Activated naive CD8-positive, alpha-beta T cell treated with anti-CD3 and anti-CD28 coated beads, Interleukin-2, amount 10 ng/mL, durations not matched to agents 7 days and 5 days (primary cell): ENCODE measurements at places on chromosomes 1 and 21.

DNA sequence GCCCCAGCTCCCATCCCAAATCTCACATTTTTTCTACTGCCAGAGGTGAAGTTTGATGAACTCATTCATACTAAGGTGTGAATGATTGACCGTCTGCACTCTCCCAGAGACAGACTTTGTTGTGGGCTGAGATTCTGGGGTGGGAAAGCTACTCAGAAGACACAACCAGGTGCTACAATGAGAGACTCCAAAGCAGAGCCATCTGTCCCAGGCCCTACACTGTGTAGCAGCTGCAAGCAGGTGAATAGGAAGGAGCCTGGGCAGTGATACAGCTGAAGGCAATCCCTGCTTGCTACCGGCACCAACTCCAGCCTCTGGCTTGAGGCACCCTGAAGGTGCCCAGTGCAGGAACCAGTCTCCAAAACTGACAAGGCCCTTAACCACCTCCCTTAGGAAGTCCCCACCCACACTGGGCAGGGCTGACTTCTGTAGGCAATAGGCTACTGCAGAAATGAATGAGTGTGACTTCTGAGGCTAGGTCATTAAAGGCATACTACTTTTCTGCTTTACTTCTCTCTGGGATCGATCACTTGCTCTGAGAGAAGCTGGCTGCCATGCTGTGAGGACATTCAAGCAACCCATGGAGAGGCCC lies 79.7 kb upstream of the RUNX3 start:
- DNase-seq: no peak

DNA sequence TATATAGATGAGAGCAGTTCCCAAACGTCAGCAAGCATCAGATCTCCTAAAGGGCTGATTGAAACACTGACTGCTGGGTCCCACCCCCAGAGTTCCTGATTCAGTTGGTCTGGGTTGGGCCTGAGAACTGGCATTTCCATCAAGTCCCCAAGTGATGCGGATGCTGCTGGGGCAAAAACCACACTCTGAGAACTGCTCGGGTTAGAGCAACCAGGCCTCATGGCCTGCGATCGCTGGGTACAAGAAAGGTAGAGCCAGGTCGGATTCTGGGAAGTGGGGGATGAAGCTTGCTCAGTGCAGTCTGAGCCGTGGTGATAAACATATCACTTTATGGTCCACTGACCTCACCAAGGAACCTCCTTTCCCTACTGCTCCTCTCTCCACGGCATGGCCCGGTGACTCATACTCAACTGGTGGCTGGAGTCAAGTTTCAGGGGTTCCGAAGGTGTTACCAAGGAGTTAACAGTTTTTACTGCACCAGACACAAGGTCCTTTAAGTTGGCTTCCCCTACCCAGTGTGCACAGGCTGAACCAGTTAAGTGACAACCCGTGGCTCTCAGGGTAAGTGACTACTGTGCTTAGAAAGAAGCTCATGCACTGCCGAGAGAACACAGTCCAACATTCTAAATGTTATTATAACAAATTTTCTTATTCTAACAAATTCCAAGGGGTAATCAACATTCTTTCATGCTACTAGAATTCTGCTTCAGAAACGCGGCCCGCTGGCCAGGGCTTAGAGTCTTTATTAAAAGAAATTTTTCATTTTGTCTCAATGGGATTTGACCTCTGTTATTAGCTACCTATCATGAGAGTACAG lies 153.5 kb downstream of the TGFBR3 start:
- DNase-seq: no peak

GRCh38 chr1:58047265-58047858 lies 499.2 kb downstream of the OMA1 start:
- DNase-seq: no peak

GRCh38 chr1:178168536-178168935 lies 74.6 kb downstream of the RASAL2 start:
- no peak for DNase-seq

GRCh38 chr1:198669023-198669698 lies 30.3 kb downstream of the PTPRC start:
- no peak for DNase-seq

GRCh38 chr1:184311580-184311979 lies 75.2 kb upstream of the C1orf21 start:
- no peak for DNase-seq

DNA sequence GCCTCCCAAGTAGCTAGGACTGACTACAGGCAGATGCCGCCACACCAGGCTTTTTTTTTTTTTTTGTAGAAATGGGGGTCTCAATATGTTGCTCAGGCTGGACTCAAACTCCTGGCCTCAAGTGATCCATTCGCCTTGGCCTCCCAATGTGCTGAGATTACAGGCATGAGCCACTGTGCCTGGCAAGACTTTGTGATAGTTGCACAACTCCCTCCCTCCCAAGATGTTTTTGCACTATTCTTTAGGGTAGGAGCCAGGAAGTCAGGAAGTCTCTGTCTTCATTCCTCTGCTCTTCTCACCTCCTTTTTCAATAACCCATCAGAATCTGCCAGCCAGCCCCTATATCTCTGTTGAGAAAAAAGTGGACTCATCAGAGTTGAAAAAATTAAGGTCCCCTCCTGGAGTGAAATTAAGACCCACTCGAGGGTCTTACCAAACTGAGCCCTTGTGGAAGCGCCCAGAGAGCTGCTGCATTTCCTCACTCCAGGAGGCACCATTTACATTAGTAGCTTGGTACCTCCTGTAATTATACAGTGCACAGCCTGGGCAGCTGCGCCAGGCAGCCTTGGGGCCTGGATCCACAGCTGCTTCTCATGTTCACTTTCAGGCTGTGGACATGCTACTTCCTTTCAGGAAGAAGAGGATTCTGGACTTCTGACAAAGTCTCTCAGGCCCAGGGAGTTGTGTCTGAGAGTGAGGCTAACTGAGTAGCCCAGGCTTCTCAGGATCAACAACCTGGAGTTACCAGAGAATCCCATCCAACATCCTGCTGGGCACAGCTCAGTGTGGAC lies 24.0 kb downstream of the TCEA3 start:
- no peak for DNase-seq

DNA sequence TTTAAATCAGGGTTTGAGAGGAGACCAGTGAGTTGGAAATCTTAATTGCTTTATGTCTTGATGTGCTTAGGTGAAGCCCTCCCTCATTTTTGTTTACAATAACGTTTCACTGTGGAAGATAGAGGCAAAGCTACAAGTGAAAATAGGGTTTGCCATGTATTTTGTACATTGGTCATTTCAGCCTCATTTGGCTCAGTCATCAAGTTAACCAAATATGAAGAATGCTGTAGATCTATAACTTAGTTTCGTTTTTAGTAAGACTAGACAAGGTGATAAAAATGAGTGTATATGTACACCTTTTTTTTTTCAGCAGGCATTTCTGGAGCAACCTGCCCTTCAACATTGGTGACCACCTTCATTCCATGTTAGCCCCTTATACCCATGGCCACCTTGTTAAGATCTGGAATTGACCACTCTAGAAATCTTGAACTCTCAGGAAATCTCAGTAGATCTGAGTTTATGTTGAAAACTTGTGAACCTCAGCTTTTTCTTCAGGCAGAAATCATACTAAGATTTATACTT lies 2.9 kb downstream of the NFYC start:
- no peak for DNase-seq

DNA sequence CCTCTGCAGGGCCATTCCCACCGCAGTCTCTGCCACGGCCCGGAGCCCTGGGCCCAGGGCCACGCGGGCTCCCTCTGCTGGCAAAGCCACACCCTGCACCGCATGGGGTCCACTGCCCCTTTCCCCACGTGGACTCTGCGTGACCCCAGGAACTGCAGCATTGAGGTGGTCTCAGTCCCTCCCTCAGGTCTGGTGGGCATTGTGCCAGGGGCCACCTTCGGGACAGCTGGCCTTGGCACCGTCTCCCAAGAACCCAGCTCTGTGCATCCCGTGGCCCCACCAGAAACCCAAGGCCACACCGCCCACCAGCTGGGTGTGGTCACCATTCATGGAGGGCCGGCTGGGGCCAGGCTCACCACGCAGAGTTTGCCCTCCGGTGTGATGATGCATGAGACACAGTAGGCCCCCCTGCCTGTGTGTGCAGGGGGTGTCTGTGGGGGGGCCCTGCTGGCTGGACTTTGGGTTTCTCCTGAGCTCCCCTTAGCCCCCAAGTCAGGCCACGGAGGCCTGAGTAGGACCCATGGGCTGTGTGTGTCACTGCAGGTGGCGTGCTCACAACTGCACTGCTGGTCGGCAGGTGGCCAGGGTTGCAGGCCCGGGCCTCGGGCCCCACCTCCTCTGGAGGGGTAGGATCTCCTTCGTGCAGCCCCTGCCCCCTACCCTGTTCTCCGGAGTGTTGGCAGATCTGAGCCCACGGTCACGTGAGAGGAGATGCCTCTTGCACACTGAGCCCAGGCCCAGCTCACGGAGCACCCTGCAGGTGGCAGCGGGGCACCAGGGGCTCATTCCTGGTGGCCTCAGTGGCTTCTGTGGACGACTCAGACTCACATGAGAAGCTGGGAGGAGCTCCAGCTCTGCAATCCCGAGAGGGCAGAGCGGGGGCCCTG lies 5.8 kb downstream of the VWA1 start:
- peak; percentile 78 for DNase-seq

DNA sequence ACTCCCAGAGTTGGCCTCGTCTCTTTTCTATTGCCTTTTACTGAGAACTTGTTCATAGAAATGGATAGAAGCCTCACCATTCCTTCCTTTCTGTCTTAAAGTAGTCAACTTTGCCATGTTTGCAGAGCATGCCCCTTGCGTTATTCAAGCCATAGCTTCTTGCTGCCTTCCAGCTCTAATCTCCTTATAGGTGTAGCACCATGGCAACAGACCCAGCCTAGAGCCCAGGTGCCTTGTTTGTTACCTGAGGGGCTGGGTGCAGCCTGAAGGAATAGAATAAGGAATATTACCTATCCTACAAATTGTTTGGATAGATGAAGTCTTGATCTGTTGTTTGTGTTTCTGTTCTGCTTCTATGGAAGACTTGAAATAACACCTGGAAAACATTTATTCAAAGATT lies 59.9 kb downstream of the CLEC20A start:
- DNase-seq: no peak

- peak; percentile 94 for DNase-seq
Observed at GRCh38 chr1:25338188-25338981, at the start of gene TMEM50A. Gene TMEM50A, plus strand, starts transcription at chr1:25338334. Its CDS starts 2,153 bp downstream, at chr1:25340487.

GRCh38 chr1:187645651-187646050 lies 816.9 kb downstream of the PLA2G4A start:
- DNase-seq: no peak
